ENCODE measurements at places on chromosomes 6 and 20. TPM values are rescaled to one million over a fixed set of nuclear protein-coding genes. Genes with fewer than 3 reads are reported as not detected.

The ZBTB9 gene
- 5.0 TPM for total RNA-seq

DNA sequence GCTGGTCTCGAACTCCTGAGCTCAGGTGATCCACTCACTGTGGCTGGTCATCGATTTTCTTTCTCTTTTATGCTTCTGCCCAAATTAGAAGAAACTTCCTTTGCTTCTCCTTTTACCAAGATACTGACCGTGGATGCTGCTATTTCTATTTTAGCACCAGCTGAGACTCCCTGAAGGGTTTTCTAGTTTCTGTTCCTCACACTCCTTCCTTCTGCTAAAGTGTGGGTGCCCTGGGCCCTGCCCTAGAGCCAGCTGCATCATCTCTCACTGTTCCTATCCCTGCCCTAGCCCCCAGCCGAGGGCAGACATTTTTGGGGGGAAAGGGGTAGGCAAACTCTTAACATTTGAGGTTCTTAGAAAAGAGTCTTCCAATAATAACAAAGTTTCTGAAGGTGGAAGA lies 6.3 kb downstream of the SMOC2 start:
- DNase-seq: no peak

DNA sequence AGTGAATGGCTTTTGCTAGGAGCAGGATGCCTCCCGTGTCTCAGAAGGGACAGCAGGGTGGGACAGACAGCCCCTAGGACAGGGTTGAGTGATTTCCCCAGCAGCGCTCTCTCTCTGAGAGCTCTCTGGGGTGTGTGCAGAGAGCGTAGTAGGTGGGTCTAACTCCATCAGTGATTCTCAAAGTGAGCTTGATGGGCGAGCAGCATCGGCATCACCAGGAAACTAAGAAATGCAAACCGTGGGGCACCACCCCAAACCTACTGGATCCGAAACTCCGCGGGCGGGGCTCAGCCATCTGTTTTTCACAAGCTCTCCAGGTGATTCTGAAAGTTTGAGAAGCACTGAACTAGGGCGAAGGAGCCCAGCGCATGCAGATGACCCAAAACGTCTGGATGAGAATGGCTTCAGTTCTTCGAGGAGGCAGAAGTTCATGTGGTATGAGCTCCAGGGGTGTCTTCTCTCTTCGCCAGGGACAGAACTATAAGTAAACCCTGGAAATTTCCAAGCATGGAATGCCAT lies 119.6 kb upstream of the RNF24 start:
- no peak for DNase-seq

DNA sequence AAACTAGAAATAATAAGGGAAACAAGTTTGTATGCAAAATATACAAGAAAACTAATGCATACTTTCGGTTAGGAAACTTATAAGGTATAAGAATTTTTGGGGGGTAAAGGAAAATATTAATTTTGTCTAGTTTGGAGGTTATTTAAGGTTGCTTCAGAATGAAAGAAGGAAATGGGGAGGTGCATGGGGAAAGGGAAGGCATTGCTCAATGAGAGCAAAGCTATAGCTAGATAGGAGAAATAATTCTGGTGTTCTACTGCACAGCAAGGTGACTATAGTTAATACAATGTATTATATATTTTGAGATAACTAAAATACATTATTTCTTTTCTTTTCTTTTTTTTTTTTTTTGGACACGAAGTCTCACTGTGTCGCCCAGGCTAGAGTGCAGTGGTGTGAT lies 5.4 kb upstream of the MYMX start:
- no peak for DNase-seq

The C20orf144 gene
- total RNA-seq: not detected

GRCh38 chr20:50053362-50054230 lies 59.4 kb downstream of the UBE2V1 start:
- no peak for DNase-seq

GRCh38 chr20:50172347-50173013 lies 18.1 kb upstream of the CEBPB start:
- DNase-seq: peak; percentile 93

DNA sequence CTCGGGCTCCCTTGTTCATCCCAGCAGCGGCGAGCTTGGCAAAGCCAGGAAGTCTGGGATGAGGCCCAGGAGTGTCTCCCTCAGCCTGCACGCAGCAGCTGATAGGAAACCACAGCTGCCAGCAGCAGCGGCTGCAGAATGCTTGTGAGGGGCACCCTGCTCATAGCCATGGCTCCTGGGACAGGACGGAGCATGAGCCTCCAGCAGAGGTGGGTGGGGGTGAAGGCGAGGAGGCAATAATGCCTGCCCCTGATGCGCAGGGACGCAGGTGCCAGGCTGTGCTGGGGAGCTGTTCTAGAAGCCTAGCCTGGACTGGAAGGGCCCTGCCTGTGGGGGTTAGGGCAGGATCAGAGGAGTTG lies 157.9 kb downstream of the CD83 start:
- no peak for DNase-seq

The HSD17B8 gene
- 4.0 TPM for total RNA-seq

- no peak for DNase-seq
Measured at GRCh38 chr6:386688-387266, 4.8 kb upstream of the IRF4 start.

DNA sequence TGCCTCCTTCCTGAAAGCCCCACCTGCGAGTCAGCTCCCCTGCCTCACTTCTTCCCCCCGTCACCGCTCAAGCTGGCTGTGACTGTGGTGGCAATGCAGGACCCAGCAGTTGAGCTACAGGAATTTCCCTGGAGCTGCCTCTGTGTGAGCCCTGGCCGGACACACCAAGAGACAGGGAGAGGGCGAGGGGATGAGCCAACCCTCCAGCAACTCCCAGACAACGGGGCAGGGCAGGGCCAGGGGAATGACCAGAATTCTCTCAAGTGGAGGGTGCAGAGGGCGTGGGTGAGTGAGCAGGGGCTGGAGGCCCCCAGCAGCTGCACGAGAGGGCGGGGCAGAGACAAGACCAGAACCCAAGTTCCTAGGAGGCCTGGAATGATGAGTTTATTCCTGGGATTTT lies 4.9 kb upstream of the ARFGAP1 start:
- DNase-seq: no peak

- DNase-seq: no peak
Measured at GRCh38 chr20:20051767-20052073, 546 bp downstream of the CRNKL1 start.

- peak; percentile 88 for DNase-seq
Measured at GRCh38 chr6:13454286-13455221, 32.8 kb downstream of the GFOD1 start.

DNA sequence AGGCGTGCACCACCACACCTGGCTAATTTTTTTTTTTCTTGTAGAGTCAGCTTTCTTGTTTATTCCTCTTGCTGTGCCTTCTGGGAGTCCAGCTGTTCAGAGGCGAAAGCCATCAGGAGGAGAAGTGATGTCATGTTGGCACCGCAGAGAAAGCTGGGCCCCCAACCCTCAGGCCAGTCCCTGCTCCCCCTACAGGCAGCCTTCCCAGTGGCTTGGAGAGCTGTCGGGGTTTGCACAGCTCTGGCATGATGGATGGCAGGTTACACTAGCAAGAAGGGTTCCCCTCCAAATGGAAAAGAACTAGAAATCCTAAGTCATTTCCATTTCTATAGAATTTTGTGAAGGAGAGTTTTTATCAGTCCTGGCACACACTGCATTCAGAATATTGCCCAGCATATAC lies 72.6 kb downstream of the C6orf52 start:
- DNase-seq: no peak

The BEND6 gene
- 9.8 TPM for total RNA-seq

DNA sequence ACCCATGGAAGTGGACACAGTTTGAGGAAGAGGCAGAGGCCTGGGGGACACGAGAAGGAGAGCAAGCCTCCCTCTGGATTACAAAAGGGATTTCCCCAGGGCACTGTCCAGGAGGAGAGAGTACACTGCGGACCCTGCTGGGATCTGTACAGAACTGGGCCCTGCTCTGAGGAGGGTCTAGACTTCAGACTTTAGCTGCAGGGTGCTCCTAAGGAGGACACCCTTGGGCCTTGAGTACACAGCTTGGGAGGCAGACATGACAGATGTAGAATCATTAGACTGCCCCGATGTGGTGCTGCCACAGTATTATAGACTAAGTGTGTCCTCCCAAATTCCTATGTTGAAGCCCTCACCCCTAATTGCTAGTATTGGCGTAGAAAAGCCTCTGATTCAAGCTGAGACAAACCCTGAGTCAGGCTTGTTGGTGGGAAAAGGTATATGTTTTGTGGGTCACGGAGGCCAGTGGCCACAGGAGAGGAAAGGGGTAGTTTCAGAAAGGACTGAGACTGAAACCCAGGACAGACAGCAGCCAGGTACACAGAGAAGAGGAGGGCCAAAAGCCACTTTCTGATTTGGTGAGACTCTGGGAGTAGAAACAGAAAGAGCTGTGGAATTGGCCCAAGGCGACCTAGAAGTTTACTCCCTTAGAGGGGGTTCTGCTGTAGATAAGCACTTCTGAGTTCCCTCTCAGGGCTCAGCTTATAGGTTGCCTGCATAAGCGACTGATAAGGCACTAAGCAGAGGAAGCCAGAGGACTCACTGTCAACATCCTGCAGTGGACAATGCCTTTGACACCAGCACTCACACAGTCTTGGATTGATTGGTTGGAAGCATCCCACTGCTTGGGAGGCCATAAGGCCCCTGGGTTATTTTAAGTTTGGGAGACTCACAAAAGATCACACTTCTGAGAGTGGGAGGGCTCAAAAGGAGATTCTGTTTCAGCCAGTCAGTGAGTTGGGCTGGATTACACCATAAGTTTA lies 16.5 kb upstream of the SH3BGRL2 start:
- DNase-seq: no peak

- DNase-seq: no peak
Measured at GRCh38 chr6:111743862-111744692, 129.2 kb downstream of the FYN start.

DNA sequence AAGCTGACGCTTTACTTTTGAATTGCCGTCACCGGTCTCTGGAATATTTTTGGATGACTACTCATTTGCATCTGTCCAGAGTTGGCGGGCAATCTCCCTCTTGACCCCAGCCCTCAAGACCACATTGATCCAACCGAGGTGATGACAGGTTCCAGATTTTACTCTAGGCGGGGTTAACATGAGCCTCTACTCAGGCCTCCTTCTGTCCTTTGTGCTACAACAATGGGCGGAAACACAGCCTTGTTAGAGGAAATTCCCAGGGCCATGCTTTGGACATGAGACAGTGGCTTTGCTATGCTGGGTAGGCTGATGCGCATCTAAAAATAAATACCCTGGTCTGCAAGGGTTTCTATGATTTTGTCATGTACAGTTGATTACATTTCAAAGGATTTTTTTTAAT lies 27.0 kb upstream of the ADGRF5 start:
- no peak for DNase-seq

The STMND1 gene
- total RNA-seq: not detected

GRCh38 chr6:87939776-87940175 lies 107.9 kb upstream of the SPACA1 start:
- DNase-seq: no peak

The PLCG1 gene
- total RNA-seq: 81.0 TPM

The CST5 gene
- total RNA-seq: not detected

DNA sequence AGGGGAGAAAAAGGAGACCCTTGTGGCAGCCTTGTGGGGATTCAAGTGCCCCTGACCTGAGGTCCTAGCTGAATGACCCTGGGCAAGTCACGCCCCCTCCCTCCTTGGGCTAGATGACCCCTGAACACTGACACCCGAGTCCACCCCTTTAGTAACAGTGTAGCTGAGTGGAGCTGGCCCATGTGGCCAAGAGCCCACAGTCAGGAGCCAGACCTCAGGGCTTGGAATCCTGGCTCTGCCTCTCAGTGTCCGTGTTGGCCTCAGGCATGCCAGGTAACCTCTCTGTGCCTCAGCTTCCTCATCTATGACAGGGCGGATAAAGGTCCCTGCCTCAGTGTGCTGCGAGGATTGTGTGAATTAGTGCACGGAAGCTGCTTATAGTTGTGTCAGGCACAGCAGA lies 14.3 kb downstream of the IP6K3 start:
- no peak for DNase-seq

- no peak for DNase-seq
Measured at GRCh38 chr20:35971981-35972380, 3.6 kb downstream of the CNBD2 start.

- DNase-seq: no peak
Measured at GRCh38 chr6:106728296-106728870, 99.0 kb downstream of the QRSL1 start.

- no peak for DNase-seq
Measured at GRCh38 chr20:62165762-62166399, 16.9 kb upstream of the MTG2 start.

The MDFI gene
- 5.4 TPM for total RNA-seq

GRCh38 chr6:164039954-164040375 lies 625.4 kb downstream of the QKI start:
- peak; percentile 86 for DNase-seq

- DNase-seq: no peak
Measured at GRCh38 chr6:129835691-129836090, 25.4 kb downstream of the TMEM244 start.

- no peak for DNase-seq
Measured at GRCh38 chr6:56940977-56941376, 13.9 kb upstream of the BEND6 start.

DNA sequence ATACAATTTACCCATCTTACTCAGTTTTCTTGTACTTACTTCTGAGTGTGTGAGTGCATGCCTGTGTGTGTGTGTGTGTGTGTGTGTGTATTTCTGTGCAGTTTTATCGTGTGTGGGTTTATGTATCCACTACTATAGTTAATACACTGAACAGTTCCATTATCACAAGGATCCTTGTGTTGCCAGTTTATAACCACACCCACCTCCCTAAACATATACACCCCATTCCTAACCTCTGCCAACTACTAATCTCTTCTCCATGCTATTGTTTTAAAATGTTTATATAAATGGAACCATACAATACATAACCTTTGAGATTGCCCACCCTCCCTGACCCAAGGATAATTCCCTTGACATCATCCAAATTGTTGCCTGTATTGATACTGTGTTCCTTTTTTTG lies 18.7 kb downstream of the POFUT1 start:
- no peak for DNase-seq

The UBD gene
- 0.24 TPM for total RNA-seq

GRCh38 chr20:47701612-47702011 lies 83.7 kb downstream of the SULF2 start:
- DNase-seq: no peak

The PGC gene
- total RNA-seq: not detected

- DNase-seq: no peak
Measured at GRCh38 chr6:46655803-46656202, 3.0 kb downstream of the SLC25A27 start.

The NDUFAF5 gene
- 25.5 TPM for total RNA-seq

DNA sequence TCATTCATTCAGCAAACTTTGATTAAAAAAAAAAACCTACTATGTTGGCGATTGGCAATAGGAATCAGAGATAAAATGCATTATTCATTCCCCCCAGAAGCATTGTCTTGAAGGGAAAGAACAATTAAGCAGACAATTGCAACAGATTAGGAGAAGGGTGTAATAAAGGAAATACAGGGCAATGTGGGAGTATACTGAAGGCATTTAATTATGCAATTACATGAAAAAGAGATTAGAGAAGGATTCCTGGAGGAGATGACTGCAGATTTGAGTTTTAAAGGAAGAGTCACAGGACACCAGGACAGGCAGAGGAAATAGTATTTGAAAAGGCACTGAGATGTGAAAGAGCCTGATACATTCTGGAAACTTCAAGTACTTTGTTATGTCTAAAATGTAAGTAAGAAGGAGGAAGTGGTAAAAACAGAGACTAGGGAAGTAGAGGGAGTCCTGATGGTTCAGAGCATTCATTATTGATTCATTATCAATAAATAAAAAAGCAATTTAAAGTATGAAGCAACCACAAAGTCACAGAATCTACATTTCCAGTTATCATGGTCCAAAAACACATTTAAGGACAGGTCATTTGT lies 43.7 kb downstream of the THEMIS start:
- no peak for DNase-seq

Measured in posterior vena cava (tissue), 2 donors.